ENCODE measurements at places on chromosomes 5 and 9.

DNA sequence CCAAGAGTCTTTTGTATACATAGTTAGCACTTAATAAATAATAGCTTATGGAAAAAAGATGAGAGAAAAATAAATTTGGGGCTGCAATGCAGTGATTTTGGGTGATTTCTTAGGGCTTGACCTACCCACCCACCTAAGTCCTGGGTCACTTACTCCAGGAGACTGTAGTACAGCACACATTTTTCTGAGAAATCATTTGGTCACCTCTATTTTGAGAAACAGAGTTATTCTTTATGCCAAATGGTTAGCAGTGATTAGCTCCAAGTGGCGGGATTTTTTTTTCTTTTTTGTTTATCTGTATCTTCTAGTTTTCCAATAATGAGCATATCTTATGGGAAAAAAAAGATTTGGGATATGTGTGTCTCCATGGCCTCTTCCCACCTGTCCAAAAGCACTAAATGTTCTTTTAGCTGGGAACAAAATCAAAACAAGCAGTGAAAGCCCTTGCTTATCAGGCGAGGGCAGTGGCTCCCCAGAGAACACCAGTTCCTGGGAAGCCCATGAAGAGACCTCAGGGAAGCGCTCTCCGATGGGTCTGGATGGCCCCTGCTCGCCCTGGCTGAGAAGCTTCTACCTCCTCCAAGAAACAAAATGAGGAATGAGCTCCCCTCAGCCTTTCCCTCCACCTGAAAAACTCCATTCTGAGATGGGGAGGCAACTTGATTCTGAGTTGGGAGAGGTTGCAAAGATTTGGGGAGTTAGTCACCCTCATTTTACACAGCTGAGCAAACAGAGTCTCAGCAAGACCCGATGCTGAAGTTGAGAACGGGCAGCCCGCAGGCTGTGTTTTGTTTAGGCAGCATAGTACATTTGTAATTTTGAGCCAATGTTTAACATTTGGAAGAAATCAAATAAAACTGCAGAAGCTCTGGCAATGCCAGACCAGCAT, 69.9 kb downstream of the CYFIP2 start:
- no peak for DNase-seq

GRCh38 chr5:128038643-128039042, 44.9 kb upstream of the SLC12A2 start:
- DNase-seq, result no peak

GRCh38 chr9:115004545-115004944, 74.2 kb upstream of the TNFSF8 start:
- no peak for DNase-seq

DNA sequence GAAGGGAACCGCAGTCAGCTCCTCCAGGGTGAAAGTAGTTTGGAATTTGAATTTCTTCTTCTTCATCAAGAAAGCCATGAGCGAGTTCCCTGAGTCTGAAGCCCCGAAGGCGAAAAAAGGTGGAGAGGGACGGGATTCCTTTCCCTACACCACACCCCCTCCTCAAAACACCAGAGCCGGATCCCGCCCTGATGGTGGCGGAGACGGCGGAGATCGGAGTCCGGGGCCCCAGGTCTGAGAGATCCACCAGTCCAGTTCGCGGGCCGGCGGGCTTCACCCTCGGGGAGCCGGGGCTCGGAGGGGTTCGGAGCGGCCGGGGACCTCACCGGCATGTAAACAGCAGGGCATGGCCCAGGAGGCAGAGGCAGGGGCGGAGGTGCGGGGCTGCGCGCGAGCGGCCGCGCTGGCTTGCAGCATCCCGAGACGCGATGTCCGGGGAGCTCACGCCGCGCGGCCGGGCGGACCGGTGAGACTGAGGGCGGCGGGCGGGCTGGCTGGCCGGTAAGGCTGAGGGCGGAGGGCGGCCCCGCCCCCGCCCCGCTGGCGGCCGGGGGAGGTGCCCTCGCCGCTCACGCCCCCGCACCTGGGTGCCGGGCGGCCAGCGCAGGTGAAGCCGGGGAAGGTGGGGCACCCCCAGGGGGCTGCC, 606 bp downstream of the EEIG1 start:
- DNase-seq, result no peak

DNA sequence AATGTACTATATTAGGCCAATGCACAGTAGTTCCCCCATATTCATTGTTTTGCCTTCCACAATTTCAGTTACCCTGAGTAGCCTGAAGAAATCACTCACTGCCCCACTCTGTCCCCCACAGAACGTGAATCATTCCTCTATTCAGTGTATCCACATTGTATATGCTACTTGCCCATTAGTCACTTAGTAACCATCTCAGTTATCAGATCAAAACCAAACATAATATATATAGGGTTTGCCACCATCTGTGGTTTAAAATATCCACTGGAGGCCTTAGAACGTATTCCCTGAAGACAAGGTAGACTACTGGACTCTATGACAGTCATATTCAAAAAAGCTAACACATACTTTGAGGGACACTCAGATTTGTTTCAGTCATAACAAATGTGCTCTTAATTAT, 465.7 kb upstream of the RGMB start:
- DNase-seq, result no peak

- DNase-seq, result no peak
These were observed 16.8 kb downstream of the OTULIN start for GRCh38 chr5:14681236-14681752.

DNA sequence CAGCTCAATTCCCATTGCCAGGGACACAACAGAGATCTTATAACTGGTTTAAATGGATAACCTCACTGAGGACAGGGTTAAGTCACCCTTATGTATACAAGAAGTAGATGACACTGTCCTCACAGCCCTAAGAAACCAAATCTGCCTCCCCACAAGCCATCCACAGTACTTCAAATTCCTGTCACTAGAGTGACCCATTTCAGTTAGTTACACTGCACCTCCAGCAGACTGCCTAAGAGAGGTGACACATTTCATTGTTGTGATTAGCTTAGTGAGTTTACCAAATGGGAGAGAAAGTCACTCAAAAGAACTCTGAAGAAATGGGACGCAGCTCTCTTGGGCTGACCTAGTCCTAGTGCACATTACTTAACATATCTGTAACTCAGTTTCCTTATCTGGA, 53.6 kb upstream of the HTR1A start:
- no peak for DNase-seq

DNA sequence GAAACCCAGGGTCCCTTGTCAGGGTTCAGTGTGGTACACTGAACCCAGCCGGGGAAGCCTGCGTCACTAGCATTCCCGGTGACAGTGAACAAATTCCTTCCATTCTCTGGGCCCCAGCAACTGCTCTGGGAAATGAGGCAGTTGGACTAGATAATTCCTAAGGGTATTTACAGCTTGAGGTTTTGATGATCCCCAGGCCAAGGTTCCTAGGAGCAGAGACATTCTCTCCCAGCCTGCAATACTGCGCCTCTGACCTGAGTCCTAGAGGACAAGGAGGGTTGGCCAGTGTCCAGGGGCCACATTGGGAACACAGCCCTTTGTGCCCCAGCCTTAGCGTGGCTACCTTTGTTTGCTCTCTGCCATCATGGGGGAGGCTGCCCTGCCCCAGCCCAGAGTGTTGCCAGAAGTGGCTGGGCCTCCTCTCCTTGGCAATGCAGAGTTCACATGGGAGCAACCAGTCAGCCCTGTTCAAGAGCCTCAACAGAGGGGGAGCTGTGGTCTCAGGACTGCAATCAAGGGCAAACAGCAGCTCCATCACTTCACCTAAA, 178.2 kb downstream of the SEC61B start:
- DNase-seq, result no peak

- DNase-seq, result no peak
These were observed 630.9 kb downstream of the IRX1 start for GRCh38 chr5:4226565-4226964.

- no peak for DNase-seq
These were observed 92.6 kb upstream of the TRIM32 start for GRCh38 chr9:116594547-116594946.

DNA sequence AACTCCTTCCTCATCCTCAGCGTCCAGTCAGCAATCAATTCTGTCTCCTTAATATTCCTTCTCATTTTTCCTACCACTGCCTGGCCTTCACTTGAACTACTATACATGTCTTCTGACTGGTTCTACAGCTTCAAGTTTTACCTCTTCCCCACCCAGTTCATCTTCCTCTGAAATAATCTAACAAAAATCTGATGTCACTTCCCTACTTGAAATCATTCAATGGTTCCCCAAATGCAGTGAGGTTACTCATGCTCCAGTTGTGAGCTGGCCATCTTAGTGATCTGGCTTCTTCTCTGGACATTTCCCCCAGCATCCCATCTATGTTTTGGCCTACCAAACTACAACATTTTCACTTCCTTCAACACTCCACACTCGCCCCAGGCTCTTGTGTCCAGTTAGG, 14.9 kb upstream of the TMEM267 start:
- DNase-seq, result no peak

DNA sequence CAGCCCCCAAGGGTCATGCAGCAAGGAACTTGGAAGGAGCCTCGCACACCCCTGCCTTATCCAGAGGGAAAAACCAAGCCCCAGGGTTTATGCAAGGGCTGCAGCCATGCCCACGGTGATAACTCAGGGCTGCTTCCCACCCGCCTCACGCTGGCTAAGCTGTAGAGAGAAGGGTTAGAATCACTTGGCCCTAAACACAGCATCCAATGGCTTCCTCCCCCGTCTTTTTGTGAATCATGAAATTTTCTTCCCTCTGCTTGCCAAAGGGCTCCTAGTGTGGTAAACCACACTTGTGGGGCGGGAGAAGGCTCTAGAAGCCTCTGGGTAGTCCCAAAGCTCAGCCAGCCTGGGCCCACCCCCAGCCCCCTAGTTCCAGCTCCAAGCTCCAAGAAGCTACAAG, 55.9 kb upstream of the ORM1 start:
- DNase-seq, result no peak

DNA sequence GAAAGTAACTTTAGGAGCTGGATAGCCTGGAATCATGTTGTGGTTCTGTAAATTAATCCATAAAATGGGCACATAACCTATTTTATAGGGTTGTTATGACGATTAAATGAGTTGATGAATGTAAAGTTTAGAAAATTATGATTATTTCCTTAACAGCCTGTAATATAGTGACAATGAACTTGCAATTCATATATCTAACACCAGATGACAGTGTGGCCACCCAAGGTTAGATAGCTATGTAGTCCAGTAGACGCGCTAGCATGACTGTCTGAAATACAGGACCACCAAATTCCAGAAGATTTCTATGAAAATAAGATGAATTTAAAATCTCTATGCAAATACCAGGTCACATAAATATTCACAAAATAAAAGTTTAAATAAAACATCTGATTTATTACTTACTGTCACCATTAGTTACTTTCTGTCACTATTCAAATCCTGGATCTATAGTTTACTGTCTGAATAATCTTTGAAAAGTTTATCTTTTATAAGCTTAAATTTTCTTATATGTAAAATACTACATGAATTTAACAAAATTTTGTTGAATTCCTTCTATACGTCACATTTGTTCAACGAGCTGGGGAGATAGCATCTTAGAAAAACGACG, 26.1 kb upstream of the MACIR start:
- no peak for DNase-seq
